ENCODE measurements at places on chromosomes 11 and 22.

- no peak for DNase-seq
Observed at GRCh38 chr11:71206186-71206585, 46.2 kb downstream of the SHANK2 start.

GRCh38 chr22:45868571-45869339 lies 108.2 kb downstream of the WNT7B start:
- DNase-seq = no peak

GRCh38 chr11:72823105-72823804 lies 9.0 kb downstream of the ATG16L2 start:
- no peak for DNase-seq

DNA sequence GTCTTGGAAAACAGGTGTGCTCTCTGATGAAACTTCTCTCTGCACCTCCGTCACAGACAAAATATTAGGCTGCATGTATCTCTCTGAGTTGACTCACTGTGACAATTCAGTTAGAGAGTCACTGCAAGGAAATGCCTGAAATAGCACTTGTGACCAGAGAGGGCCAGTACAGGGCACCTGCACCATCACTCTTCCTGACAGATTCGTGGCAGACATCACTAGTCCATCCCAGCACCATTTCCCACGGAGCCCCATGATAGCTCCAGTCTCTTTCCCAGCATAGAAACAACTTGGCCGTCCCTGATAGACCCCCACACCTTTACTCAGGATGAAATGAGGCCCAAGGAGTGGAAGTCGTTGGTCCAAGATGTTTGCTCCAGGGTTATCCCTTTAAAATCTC lies 73.3 kb upstream of the ISX start:
- no peak for DNase-seq

DNA sequence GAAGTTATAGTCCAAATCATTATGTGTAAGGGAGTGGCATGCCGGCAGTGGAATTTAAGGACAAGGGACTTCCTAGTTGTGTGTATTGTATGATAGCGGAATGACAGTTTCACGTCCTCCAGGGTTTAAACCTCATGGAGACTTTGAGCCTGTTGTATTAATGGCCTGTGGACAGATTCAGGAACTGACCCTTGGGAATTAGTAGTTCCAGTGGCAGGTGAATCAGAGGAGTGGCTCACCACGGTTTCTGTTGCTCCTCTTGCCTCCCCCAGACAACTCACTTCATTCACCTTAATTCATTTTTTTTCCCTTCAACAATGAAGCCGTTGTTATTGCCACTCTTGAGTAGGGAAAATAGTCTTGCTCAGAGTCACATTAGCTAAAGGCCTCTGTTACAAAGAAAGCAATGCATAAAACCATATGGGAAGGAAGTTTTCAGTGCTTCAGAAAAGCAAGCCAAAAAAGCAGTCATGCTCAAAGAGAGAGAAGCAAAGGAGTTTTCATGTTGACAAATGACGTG lies 22.6 kb downstream of the AMOTL1 start:
- no peak for DNase-seq

DNA sequence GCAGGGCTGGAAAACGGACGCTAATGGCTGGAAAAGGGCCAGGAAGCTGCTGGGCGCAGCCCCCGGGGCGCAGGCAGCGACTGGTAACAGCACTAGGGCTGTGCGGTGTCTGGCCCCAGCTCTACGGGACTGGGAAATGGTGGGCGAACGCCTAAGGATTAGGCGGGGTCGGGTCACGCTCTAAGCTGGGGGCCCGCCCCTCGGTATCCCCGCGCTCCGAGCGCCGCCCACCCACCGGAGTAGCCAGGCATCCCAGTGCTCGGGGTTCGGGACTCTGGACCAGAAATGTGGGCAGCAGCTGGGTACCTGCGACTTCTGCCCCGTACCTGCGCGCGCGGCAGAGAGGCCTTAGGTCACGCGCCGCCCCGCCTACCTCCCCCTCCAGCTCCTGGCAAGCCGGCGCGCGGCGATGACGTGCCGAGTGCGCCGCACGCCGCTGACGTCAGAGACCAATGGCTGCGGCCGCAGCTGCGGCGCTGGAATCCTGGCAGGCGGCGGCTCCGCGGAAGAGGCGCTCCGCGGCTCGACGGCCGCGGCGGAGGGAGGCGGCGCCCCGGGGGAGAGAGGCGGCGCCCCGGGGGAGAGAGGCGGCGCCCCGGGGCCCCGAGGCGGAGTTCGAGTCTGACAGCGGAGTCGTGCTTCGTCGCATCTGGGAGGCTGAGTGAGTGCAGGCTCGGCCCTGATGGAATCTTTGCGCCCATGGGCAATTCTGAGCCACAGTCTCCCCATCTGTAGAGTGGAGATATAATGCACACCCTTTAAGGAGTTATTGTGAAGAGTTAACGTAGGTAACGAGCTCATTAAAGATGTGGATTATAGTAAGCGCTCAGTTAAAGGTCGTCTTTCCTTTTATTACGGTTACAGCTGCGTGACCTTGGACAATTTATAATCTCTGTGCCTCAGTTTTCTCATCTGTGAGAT lies at the start of the genes HPS4 and SRRD:
TSS of gene HPS4 (minus strand) at position 345 of the 921 bp plus-strand sequence. CDS start 2,021 bp downstream, outside the sequence.
TSS of gene SRRD (plus strand) at position 439 of the 921 bp plus-strand sequence. CDS start at position 453, 14 bp downstream.
- DNase-seq = peak; percentile 92

DNA sequence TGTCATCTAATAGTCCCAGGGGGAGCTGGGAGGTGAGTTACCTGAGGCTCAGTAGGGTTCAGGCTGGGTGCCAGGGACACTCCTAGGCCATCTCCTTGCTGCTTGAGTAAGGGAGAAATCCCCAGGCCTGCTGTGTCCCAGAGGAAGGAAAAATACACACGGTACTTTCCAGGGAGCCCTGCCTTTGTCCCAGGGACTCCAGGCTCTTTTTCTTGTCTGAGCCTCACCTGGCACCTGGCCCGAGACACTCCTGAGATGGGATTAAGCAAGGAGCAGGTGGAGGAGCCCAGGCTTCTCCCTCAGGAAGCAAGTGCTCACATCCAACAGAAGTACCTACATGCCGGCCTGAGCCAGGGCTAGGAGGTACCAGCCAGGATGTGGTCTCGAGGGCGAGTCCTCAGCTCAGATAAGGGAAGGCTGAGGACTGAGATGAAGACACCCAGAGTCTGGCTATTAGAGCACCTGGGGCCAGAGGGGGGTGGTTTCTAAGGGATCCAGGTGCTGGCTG lies 899 bp upstream of the KLHDC7B start:
- no peak for DNase-seq

GRCh38 chr11:2074266-2074825 lies 64.8 kb downstream of the IGF2 start:
- DNase-seq = no peak

GRCh38 chr11:95241681-95242081 lies 10.7 kb upstream of the SESN3 start:
- no peak for DNase-seq

- no peak for DNase-seq
Observed at GRCh38 chr22:37137903-37138665, 11.6 kb downstream of the IL2RB start.

DNA sequence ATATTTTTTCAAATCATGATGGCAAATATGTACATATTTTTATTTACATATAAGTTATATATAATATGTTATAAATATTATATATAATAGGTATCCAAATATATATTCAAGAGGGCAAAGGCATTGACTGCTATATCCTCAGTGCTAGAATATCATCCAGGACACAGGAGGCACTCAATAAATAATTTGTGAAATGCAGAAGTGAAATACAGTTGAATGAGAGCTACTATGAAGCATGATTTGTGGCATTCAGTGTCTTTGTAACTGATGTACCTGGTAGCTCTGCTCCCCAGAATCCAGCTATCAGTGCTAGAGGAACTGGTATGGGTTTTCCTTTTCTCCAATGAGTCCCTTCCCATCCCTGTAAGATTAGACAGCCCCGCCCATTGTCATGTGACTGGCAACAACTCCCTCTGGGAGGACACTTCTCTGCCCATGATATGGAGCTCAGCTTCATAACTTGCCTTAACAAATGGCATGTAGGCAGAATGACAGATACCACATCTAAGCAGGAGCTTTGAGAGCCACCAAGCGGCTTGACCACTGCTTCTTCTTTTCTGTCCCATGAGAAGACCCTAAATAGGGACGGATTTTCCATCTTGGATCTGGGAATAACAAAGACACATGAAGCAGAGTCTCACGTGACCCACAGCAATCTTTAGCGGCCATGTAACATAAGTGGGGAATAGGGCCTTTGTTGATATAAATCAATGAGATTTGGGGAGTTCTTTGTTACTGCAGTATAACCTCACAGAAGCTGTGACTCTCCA lies 10.2 kb upstream of the CD82 start:
- DNase-seq = no peak

DNA sequence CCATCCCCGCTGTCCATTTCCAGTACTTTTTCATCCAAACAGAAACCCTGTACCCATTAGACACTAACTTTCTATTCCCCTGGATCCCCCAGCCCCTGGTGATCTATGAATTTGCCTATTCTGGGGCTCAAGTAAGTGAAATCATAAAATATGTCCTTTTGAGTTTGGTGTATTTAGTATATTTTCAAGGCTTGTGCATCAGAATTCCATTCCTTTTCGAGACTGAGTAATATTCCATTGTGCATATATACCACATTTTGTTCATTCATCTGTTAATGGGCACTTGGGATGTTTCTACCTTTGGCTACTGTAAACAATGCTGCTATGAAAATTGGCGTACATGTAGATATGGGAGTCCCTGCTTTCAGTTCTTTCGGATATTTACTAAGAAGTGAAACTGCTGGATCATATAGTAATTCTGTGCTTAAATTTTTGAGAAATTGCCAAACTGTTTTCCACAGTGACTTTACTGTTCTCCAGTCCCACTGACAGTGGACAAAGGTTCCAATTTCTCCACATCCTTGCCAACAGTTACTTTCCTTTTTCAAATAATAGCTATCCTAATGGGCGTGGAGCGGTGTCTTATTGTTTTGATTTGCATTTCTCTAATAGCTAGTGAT lies 16.1 kb downstream of the APLP2 start:
- DNase-seq = no peak

- DNase-seq = peak; percentile 51
Observed at GRCh38 chr11:65919573-65920371, 546 bp downstream of the DRAP1 start.

DNA sequence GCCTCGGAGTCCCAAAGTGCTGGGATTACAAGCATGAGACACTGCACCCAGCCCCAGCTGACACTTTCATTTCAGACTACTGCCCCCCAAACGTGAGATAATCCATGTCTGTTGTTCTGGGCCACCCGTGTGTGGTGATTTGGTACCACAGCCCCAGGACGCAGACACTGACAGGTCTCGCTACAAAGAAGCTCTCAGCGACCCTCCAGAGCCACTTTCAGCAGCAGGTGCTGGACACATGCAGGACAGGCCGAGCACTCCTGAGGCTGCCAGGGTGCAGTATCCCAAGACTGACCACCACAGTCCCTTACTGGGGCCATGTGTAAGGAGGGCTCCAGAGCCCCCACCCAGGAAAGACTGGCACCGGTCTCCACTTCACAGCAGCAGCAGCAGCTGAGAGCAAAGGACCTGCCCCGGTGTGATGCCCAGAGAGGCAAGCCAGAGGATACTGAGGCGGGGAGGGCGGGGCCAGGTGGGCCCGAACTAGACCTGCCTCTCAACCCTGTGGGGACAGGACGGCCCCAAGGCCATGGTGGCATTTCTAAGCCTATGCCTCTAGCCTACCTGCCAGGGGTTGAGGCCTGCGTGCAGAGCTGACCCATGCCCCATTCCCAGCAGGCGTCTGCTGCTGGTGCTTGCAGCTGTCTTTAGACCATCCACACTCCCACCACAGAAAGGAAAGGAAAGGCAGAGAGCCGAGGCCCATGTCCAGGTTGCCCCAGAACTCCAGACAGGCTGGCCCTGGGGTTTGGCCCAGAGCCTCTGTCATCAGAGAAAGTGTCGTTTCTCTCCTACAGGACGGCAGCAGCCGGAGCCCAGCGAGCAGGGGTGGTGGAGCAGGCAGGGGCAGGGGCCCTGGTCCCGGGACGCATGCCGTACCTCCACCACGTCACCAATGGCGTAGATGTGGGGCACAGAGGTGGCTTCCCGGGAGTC lies 28.0 kb upstream of the GNB1L start:
- DNase-seq = no peak

DNA sequence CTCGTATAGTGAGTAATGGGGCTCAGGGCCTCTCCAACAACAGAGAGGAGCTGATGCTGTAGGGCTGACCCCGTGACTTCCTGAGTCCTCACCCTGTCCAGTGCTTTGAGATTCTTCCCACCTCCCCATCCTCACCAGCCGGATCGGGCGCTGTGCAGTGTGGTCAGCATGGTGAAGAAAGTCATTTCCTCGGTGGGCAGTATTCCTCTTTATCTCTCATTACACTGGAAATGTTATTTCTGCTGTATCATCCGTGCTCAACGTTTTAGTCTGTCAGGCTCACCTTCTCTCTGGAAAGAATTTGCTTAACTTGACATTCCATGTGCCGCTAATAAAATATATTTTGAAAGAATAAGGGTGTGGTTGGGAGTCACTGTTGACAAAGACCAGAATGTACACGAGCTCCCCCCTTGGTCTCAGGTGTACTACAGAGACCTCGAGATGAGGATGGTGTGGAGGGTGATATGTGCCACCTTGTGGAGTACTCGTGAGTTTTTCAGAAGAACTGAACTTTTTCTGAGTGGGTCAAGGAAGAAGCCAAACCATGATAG lies 25.7 kb upstream of the SCGB1A1 start:
- DNase-seq = no peak

DNA sequence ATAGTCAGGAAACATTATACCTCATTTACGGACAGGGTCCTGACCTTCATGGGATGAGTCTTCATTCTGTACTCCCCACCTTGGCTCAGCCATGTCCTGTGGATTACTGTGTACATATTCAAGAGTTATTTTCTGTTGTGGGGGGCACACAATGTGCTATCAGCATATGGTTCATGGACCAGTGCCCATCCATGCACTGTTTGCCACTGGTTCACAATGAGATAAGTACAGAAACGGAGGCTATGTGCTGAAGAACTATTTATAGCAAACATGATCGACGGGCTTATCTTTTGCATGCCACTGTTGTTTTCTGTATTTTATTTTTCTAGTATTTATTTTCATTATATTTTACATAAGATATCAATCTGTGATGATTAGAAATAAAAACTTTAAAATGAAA lies 56.4 kb upstream of the CCDC89 start:
- no peak for DNase-seq

DNA sequence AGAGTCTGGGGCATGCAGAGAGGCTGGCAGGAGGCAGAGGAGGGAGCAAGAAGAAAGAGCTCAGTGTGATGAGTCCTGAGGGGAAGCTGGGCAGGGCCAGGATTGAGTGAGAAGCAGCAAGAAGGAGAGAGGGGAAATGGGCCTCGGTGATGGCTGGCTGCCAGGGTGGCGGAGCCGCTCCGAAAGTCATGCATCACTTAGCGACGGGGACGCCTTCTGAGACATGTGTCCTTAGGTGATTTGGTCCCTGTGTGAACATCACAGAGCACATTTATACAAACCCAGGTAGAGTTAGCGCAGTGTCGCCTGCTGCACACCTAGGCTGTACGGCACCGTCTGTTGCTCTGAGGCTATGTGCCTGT lies 15.1 kb downstream of the TBC1D22A start:
- DNase-seq = peak; percentile 34

DNA sequence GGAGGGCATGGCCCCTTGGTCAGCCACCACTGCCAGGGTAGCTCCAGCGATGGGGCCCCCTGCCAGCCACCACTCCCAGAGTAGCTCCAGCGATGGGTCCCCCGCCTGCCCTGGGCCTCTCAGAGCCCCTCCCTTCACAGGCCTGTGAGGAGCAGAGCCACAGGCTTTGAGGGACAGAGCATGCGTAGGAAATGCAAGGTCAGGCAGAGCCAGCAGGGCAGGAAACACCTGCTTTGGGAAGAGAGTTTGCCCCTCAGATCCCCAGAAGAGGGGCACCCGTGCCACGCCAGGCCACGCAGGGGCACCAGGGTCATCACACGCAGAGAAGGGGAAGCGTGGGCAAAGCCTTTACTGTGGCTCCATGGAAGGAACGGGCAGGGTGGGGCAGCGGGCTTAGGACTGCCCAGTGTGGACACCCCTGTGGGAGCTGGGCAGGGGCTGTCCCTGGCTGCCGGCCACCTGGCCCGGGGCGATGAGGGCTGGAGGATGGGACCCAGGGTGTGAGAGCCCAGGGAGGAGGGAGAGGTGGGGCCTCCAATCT lies 477.8 kb downstream of the BRD1 start:
- DNase-seq = no peak

Measured in activated T-cell treated with anti-CD3 and anti-CD28 coated beads for 1 hour (primary cell).